GM23338 (cell line): ENCODE measurements at places on chromosomes 11 and 22.
A peak's percentile ranks its signal among the peaks of the same experiment; 100 is the strongest.

- no peak for DNase-seq
Measured at GRCh38 chr11:20203831-20204230, 43.6 kb upstream of the DBX1 start.

GRCh38 chr11:94583866-94584500 is 16.8 kb downstream of the PIWIL4 start:
- no peak for DNase-seq

DNA sequence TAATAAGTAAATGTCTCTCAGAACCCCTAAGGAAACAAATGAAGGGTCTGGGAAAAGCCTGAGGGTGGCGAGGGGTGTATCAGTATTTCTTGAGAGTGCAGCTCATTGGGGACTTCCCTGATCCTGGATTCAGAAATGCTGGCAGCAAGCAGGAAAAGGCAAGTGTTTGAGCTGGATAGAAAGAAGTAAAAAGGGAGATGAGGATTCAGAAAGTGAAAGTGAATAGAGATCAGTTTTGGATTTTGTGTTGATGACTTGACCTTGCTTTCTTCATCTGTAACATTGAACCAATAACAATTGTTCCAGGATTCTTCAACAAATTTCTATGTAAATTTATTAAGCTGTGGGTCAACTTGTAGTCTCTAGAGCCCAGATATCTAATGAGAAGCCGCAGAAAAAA is 66.9 kb upstream of the CTSC start:
- DNase-seq = no peak

DNA sequence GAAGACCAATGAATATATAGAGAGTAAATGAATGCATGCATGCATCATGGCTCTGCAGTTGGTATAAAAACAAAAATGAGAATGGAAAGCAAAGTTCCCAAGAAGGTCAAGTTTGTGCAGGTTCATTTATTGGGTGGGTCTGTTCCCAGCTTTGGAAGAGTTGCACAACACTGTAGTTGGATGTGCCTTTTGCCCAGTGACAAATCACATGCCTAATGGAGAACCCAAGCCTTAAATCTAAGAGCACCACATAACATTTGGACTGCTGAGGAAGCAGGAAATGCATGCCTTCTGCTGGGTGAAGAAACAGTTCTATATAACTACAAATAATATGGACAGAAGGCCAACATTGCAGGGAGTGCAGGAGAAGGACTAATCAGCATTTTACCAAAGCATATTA is 30.6 kb downstream of the PRCP start:
- DNase-seq = no peak

- DNase-seq = no peak
Measured at GRCh38 chr11:110795112-110795624, 82.9 kb upstream of the ARHGAP20 start.

GRCh38 chr11:64881476-64881875 is 3.1 kb upstream of the EHD1 start:
- no peak for DNase-seq

- no peak for DNase-seq
Measured at GRCh38 chr11:75576017-75576416, 14.0 kb downstream of the SERPINH1 start.

DNA sequence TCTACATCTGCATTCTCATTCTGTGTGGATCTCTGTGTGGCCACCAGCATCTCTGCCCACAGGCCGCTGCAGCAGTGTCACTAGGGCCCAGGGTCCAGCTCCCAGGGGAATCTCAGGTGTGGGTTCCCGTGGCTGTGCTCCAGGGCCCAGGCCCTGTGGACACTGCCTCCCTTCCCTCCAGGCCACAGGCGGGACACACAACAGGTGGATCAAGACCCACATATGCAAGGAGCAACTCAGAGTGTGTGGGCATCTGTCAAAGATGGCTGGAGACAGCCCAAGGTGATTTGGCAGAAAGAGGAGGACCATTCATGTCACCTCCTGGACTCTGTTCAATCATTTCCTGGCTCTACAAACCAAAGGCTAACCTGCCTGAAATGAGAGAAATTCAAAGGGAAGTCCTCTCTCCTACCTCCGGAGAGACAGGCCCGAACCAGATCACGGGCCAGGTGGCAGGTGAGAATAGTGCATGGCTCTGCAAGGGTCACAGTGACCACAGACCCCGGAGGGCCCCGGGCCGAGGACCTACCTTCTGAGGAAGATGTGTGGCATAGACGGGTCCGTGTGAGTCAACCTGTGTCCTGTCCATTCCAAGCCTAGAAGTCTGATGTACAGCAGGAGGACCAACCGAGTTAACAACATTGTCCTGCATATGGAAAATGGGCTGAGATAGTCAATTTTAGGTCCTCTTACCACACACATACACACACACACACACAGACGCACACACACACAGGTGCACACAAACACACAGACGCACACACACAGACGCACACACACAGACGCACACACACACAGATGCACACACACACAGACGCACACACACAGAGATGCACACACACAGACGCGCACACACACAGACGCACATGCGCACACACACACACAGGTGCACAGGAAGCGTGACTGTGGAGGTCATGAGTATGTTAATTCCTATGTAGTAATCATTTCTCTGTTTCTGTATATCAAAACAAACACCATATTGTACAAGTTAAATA is 1068.5 kb downstream of the BRD1 start:
- DNase-seq = no peak

- DNase-seq = peak; percentile 51
Measured at GRCh38 chr11:22634897-22635629, 9.4 kb upstream of the FANCF start.

GRCh38 chr11:108766596-108767173 is 101.8 kb downstream of the DDX10 start:
- no peak for DNase-seq

DNA sequence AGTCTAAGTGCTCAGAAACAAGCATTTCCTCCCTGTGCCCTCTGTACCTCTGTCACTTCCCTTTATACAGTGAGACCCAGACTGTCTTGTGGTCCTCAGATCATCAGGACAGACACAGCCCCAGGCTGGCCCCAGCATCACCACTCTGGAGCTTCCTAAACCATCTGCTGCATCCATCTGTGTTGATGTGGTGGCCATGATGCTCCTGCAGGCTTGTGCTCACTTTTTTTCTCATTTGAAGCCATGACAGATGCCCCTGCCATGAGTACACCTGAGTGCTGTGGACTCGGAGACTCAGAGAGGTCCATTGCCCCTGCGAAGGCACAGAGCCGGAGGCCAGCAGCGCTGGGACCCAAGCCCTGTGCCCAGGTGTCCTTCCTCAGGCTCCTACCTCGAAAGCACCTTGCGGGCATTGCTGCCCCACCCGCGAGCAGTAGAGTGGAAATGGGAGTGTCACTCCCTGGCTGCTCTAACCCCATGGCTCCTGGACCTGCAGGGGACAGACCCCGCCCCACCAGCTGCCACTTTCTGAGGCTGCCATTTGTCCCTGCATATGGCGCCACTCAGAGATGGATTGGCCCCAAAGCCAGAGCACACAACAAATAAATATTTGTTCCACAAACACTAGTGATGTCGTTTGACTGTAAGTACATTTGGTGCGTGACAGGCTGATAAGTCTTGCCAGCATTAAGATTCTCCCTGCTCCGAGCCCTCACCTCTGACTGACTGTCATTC is 593.5 kb downstream of the TBC1D22A start:
- no peak for DNase-seq

DNA sequence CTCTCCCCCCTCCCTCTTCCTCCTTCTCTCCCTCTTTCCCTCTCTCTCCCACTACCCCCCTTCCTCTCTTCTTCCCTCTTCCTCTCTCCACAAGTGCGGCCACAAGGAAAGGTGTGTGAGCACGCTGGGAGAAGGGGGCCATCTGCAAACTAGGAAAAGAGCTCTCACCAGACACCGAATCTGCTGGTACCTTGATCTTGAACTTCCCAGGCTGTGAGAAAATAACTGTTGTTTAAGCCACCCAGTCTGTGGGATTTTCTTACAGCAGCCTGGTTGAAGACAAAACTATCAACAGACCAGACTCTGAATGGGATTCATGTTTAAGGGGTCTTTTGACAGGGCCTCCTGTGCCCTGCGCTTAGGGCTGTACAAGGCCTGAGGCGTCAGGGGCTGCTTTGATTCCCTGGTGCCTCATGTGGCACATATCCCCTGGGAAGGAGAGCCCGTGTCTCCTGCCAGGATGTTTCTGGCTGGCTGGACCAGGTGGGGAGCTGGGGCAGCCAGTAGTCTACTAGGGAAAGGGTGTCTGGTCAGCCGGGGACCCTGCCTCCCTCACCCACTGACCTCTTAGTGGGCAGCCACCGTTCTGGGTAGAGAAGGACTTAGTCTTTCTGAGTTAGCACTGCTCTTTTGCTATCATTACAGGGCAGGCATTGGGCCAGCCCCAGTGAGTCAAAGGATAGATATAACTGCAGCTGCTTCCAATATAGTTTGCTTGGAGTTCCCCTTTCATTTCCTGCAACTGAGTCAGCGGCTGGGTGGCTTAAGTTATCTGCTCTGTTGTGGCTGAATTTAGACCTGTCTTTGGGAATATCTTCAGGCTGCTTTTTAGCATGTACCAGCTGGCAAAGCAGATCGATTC is 6.2 kb downstream of the PANX1 start:
- no peak for DNase-seq
